ENCODE measurements at places on chromosomes 7 and 10.

DNA sequence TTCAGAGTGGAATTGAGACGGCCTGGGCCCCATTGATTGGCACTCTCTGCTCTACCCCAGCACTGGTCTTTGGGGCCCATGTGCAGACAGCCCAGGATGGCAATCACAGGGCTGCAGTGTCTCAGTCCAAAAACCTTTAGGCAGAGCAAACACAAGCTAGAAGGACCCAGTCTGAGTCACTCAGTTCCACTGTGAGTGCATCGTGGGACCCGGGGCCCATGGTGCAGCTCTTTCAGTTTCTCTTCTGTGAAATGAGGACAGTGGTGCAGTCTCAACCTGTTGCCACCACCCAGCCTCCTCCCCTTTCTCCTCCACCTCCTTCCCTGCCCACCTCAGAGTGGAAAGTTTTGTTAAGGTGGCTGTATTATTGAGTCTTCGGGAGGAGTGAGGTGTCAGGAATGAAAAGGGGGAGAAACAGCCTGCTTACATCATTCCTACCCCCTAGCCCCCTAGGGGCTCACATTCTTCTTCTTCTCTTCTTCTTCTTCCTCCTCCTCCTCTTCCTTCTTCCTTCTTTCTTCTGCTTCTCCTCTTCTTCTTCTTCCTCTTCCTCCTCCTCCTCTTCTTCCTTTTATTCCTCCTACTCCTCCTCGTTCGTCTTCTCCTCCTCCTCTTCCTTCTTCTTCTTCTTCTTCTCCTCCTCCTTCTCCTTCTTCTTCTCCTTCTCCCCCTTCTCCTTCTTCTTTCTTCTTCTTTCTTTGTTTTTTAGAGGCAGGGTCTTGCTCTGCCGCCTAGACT, 19.5 kb upstream of the CARD11 start:
- no peak for DNase-seq

DNA sequence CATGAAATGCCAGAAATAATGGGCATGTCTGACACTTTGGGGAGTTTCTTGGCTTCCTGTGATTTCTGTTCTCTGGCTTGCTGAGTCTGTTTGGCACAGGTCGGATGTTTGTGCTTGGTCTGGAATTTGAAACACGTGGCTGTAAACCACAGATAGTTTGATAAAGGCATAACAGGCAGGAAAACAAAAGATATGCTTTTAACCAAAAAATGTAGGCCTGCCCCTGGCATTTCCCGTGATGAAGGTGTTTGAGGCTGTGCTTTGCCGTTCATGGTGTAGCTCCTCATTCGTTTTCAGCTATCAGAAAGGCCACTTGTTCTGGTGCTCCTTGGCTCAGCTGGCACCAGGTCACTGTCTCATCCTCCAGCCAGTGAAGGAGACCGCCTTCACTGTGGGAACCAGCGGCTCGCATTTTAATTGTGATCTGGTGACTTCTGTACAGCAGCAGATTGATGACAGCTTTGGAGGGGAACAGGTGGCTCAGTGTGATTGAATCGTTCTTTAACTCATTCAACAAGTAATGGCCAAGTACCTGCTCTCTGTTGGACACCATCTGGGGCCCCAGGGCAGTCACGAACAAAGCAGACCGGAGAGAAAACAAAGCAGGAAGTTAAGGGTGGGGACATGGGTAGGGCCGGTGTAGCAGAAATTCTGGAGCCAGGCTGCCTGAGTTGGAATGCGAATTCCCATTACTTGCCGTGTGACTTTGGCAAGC, 111.5 kb downstream of the CCNY start:
- DNase-seq = no peak

GRCh38 chr10:92125144-92125543, 165.7 kb downstream of the CPEB3 start:
- no peak for DNase-seq

DNA sequence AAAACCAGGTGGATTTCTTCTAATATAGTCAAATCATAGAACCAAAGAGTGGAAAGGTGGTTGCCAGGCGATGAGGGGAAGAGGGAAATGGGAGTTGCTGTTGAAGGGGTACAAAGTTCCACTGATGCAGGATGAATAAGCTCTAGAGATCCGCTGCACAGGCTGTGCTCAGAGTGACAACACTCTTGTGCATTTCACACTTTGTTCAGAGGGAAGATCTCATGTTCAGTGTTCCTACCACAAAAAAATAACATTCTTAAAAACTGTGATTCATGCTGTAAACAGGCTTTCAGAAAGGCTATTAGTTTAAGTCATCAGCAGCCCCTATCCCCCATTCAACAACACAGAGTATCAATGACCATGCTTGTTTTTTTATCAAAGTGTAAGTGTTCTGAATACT, 213.8 kb downstream of the COBL start:
- DNase-seq = no peak

DNA sequence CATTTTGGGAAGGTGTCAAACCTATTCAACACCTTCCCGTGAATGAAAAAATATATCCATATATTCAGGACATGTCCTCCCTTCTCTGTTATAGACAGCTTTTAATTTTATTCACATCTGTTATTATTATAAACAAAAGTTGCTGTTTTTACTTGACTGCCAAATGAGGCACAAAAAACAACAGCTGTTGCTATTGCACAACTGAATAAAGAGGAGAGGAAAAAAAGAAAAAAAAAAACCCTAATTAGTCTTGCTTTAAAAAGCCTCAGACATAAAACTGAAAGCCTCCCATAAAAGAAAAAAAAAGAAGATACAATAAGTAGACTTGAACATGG, 153.4 kb downstream of the BMPER start:
- DNase-seq = no peak

- DNase-seq = no peak
Measured at GRCh38 chr7:23467291-23467805, 2.9 kb downstream of the IGF2BP3 start.

Measured in heart right ventricle (tissue), 16 donors.